Right lobe of liver (tissue), 6 donors: ENCODE measurements at places on chromosomes 5 and 9. TPM values are rescaled to one million over a fixed set of nuclear protein-coding genes. Genes with fewer than 3 reads are reported as not detected.

TLR4 gene
- 5.3 TPM for total RNA-seq

NMUR2 gene
- total RNA-seq: not detected

SIT1 gene
- 0.33 TPM for total RNA-seq

NIPAL4 gene
- not detected for total RNA-seq

CENPP gene
- 3.7 TPM for total RNA-seq

EGFL7 gene
- 49.3 TPM for total RNA-seq

PHF19 gene
- 5.5 TPM for total RNA-seq

SLCO6A1 gene
- total RNA-seq: not detected

PCDHGA5 gene
- 1.2 TPM for total RNA-seq

SYNPO gene
- 35.7 TPM for total RNA-seq

PTPA gene
- 68.7 TPM for total RNA-seq

NRG2 gene
- total RNA-seq: 0.12 TPM

IL5 gene
- total RNA-seq: not detected

PCDHGB4 gene
- 2.4 TPM for total RNA-seq

GRXCR2 gene
- not detected for total RNA-seq

TAS2R1 gene
- not detected for total RNA-seq

DNAJA1 gene
- 94.7 TPM for total RNA-seq

GPSM1 gene
- total RNA-seq: 4.5 TPM

HRH2 gene
- total RNA-seq: 0.84 TPM

CCDC183 gene
- total RNA-seq: 0.43 TPM

OR1J2 gene
- not detected for total RNA-seq

ZDHHC11 gene
- 7.8 TPM for total RNA-seq

WDR38 gene
- not detected for total RNA-seq
